H4 (cell line): ENCODE measurements at places on chromosomes 7 and 10.
A peak's percentile ranks its signal among the peaks of the same experiment; 100 is the strongest.

DNA sequence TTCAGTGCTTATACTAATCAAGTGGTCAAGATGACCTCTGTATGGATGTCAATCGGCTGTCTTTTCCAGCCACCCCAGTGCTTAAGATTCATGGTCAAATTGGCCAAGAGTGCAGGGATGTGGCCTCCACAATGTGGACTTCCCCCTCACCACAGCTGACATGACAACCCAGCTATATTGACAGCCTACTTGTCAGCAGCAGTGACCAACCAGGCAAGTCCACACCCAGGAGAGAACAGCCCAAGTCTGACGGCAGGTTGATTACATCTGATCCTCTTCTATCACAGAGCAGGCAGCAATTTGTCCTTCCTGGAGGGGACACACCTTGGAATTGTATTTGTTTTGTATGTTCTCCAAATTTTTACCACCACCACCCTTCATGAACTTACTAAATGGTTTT, 8.2 kb upstream of the ERVW-1 start:
- DNase-seq, result no peak

- DNase-seq, result no peak
Measured at GRCh38 chr10:21705828-21706176, 171.8 kb downstream of the MLLT10 start.

DNA sequence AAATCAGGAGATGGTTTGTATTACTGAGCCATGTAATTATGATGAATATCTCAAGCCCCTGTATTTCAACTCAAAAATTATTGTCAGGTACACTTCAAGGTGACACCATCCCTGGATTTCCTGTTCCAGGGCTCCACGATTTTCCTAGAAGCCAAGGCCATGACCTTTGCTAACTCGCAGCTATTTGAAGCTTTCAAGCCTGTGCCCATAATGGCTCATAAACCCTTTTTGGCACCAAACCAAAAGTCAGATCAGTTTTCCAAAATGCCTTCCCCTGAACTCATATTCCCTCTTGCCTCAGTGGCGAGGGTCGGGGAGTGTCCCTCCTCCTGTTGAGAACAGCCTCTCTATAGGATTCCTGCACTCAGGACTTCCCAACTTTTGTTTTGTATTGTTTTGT, 70.8 kb downstream of the HIP1 start:
- DNase-seq, result no peak

DNA sequence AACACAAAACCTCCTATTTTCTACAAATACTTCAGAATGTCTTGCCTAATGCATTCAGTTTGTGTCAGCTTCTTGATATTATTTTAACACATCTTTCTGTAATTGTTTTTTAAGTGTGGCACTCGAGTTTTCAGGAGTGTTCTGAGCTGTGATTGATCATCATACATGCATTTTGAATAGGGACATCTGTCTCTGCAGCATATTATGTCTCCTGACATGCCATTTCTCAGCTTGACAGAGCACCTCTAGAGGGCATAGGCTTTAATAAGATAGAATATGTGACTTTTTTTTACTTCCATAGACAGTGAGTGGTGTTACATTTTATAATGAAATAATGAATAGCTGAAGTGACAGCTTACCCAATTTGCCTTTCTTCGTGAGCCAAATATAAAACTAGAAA, 219.2 kb upstream of the HDAC9 start:
- no peak for DNase-seq

- no peak for DNase-seq
Measured at GRCh38 chr10:98265403-98266378, 2.3 kb downstream of the LOXL4 start.

DNA sequence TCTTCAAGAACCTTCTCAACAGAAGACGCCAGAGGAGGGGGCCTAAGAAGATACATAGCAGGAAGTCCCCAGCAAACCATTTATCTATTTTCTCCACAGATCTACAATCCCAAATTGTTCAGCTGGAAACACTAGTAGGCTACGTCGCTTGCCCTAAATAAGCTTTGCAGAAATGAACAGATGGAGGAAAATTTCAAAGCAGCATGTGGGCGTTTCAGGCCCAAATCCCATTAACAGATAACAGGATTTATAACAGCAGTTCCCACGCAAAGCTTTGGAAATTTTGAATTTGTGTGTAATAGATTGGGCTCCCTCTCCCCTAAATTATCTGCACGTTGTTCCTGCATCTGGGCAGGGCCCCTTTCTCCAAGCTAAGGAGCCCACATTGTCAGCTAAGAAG, 60.6 kb upstream of the FRMD4A start:
- DNase-seq, result no peak

- peak; percentile 36 for DNase-seq
Measured at GRCh38 chr7:98165827-98166667, 45.2 kb upstream of the BHLHA15 start.

- DNase-seq, result no peak
Measured at GRCh38 chr10:7405637-7406036, 5.2 kb downstream of the SFMBT2 start.

DNA sequence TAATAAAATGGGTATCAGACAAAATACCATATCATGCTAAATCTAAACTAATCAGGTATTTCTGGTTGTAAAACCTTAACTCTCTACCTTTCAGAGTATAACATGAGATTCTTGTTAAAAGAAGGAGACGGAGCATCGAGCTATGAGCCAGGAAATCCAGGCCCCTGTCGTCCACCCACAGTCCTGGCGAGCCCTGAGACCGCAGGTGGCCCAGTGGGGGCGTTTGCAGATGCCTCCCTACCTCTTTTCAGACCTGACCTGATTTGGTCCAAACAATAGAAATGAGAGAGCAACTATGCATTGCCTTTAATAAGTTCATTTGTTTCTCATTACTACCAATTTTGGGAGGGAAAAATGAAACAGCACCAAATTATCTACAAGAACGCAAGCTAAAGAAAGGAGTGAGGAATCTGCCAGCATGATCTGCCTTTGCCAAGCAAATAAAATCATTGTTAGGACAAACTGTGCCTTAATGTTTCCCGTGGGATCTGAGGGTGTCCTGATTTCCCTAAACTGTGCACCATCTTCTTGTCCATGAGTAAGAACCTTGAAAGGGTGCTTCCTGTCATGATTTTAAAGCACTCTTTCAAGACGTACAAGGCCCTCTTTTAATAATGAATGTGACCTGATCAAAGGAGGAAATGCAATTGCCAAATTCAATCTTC, 166.7 kb downstream of the TCERG1L start:
- no peak for DNase-seq

DNA sequence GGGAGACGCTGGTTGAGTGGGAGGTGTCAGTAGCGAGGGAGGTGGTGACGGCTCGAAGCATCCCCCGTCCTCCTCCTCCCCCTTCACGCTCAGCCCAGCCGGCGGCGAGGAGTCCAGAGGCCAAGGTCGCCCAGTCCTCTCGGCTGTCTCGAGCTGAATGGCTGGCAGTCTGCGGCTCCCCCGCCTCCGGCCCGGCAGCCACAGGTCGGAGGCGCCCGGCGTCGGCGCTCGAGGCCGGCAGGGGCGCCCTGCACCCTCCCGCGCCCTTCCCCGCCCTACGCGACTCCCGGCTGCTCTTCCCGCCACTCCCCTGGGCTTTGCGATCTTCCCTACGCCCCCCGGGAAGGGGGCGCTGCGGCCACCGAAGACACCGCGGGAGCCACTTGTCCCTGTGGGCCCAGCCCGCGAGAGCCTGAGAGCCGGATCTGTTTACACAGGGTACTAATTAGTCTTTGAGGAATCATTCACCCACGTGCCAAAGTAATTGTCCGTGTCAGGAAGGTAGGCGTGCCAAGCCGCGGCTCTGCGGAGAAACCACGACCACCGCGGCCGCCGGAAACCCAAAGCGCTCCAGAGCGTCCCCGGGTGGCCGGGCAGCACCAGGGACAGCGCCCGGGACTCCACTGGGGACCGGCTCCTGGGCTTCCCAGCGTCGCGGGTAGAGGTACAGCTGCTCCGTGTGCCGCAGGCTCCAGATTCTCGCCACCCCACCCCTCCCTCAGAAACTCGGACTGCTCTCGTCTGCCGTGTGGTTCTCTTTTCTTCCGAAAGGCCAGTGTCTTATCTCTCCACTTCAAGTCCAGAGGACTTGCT, at the start of gene NXPH1:
NXPH1 (plus strand) TSS at position 133 of the 813 bp plus-strand sequence.
- DNase-seq, result peak; percentile 65

DNA sequence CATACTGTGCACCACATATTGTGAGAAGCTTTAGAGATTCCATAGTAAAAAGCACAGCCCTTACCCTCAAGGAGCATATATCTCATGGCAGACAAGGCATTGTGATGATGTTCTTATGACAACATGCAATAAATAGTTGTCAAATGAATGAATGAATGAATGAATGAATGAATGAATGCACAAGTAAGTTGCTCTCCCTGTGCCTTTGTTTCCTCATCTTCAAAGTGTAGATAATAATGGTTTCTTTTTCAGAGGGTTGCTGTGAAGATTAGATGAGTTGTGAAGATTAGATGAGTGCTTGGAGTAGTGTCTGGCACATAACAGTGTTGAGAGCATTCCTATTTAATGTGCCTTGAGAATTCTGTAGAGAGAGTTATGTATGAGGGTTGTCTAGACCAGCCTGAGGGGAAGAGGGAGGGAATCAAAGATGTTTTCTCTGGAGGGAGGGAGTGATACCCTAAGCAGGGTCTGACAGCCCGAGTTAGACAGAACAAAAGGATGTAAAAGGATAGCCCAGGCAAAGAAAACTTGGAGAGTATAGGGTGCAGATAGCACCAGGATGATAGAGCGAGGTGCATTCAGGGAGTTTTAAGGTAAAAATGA, 217.2 kb downstream of the RELN start:
- no peak for DNase-seq

- DNase-seq, result no peak
Measured at GRCh38 chr10:11189582-11190376, 172.1 kb downstream of the CELF2 start.

- DNase-seq, result peak; percentile 61
Measured at GRCh38 chr10:71213127-71213621, 804 bp downstream of the UNC5B start.

DNA sequence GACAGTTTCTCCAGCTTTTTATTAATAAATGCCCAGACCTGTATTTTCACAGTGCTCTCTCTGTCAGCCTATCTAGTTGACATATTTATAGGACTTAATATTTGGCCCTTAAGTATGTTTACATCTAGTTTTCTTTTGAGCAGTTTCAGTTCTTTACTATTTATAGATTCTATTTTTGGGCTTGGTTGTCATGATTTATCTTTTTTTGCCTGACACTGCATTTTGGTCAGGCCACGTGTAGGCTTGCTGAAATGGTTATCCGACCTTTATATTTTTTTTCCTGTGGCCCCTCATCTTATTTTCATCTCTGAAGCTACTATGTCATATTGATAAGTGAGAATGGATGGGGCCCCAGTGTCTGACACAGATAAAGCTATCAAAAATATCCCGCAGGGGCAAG, 515.4 kb upstream of the FZD8 start:
- DNase-seq, result no peak

DNA sequence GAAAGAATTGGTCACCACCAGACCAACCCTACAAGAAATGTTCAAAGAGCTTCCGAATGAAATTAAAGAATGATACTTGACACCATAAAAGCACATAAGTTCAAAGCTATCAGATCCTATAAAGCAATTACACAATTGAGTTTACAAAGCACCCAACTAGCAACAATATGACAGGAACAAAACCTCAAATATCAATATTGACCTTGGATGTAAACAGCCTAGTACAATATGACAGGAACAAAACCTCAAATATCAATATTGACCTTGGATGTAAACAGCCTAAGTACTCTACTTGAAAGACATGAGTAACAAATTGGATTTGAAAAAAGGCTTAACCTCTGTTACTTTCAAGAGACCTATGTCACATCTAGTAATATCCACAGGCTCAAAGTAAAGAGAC, 1201.4 kb downstream of the XPNPEP1 start:
- no peak for DNase-seq

DNA sequence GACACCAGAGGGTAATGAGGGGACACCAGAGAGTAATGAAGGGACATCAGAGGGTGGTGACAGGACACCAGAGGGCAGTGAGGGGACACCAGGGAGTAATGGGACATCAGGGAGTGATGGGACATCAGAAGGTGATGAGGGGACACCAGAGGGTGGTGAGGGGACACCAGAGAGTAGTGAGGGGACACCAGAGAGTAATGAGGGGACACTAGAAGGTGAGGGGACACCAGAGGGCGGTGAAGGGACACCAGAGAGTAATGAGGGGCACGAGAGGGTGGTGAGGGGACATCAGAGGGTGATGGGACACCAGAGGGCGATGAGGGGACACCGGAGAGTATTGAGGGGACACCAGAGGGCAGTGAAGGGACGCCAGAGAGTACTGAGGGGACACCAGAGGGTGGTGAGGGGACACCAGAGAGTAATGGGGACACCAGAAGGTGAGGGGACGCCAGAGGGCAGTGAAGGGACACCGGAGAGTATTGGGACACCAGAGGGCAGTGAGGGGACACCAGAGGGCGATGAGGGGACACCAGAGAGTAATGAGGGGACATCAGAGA, 10.6 kb downstream of the NACAD start:
- no peak for DNase-seq

GRCh38 chr10:32981760-32982159, 23.7 kb upstream of the ITGB1 start:
- DNase-seq, result peak; percentile 65

GRCh38 chr7:77426052-77426404, 9.9 kb upstream of the GSAP start:
- no peak for DNase-seq

DNA sequence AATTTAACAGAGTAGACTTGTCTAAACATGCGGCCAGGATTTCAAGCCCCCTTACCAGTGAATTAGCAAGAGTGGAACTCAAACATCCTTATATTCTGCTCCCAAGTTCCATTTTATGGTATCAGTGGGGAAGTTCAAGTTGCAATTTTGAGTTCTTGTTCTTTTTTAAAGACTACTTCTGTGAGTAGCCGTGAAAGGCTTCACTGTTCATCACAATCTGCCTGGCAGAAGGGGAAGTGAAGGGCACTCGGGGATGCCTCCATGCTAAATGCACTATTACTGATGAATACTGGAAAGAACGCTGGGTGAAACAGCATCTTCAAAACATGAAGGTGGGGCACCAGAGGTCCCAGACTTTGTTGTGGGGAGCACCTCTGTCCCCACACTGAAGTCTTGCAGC, 22.4 kb upstream of the FGL2 start:
- DNase-seq, result no peak

DNA sequence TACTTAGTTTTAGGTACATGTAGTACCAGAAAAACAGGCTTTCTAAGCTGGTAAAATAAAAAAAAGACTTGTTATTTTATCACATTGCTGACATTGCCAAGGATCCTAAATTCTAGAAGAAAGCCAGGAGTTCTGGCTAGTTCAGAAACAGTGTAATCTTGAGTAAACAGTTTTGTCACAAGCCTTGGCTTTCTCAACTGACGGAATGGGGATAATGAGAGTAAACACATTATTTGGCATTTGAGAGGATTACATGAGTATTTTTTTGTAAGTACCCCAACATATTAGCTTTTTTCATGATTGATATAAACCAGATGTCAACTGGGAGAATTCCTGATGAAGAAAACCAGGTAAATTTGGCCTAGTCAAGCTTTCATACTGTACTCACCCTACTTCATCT, 269.8 kb downstream of the SORCS1 start:
- DNase-seq, result no peak
